ENCODE measurements at places on chromosomes 4 and X.

GRCh38 chrX:77433001-77433400 lies 14.2 kb upstream of the FGF16 start:
- no peak for DNase-seq

- DNase-seq, result no peak
These were observed 38.6 kb upstream of the NEIL3 start for GRCh38 chr4:177271091-177271490.

GRCh38 chr4:146123231-146123630 lies 52.3 kb upstream of the LSM6 start:
- DNase-seq, result no peak

GRCh38 chr4:53508446-53508845 lies 82.8 kb downstream of the LNX1 start:
- no peak for DNase-seq

DNA sequence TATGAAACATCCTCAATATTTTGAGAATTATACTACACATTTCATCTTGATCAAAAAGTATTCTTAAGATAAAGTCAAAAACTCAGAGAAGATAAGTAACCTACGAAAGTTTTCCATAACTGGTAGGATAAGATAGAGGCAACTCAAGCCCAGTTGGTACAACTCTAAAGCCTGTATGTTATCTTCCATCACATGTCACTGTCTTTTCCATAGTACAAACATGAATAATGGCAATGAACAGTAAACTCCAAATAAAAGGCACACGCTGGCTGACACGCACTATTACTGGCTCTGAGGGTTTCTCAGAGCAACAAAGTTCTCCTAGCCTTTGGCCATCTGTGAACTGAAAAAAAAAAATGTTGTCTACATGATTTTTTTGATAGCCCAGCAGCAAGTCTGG lies 27.2 kb downstream of the LIN54 start:
- DNase-seq, result no peak

GRCh38 chr4:155371432-155372043 lies 5.2 kb downstream of the MAP9 start:
- no peak for DNase-seq
